NCI-H2081 treated with DMSO at 0.1 percent for 48 hours (cell line): ENCODE measurements at places on chromosomes 12 and 14.

DNA sequence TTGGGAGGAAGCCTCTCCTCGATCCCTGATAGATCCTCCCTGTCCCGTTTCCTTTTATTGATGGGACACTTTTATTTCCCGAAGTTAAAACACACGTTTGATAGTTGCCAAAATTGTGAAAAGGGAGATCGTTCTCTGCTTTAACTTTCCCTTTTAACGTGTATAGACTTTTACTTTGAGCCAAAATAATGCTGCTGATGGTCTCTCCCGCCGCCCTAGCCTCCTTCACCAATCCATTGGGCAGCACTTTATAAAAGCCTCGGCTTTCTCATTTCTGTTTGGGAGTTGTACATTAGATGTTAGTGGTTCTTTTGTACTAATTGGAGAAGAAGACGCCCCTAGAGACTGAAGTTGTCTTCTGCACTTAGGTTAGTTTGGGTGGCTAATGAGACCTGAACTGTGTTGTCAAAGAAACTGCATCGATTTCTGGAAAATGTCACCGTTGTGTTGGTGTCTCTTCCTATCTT, 1.4 kb downstream of the TMTC2 start:
- no peak for DNase-seq

DNA sequence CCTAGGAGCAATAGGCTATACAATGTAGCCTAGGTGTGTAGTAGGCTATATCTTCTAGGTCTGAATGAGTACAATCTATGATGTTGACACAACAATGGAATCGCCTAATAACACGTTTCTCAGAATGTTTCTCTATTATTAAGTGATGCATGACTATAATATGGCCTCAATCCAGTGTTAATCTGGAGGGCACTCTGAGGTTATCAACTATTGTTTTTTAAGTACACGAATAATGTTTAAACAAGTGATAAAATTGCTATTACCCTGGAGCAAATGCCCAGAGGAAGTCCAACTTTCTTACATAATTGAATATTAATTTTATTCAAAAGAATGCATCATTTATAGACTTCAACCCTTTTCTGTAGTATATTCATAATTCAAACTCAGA, 16.4 kb upstream of the CNIH1 start:
- DNase-seq, result no peak

DNA sequence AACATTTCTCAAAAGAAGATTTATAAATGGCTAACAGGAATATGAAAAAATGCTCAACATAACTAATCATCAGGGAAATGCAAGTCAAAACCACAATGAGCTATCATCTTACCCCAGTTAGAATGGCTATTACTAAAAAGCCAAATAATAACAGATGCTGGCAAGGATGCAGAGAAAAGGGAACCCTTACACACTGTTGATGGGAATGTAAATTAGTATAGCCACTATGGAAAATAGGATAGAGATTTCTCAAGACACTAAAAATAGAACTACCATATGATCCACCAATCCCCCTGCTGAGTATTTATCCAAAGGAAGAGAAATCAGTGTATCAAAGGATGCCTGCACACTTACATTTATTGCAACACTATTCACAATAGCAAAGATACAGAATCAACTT, 58.3 kb downstream of the GUCY2C start:
- DNase-seq, result no peak

DNA sequence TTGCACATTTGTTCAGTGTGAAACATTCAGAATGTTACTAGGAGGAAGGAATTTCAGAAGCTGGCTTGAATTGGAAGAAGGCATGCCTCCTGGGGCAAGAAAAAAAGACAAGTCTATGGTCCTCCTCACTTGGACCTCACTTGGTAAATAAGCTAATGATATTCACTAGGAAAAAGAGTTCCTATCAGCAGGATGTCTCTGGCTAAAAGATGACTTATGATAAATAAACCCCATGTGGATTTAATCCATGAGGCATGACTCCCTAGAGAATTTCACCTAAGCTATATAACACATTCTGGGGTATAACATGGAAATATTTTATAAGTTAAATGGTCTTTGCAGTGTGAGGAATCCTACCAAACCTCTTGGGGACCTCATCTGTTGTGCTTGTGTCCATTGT, 199.9 kb downstream of the LRIG3 start:
- no peak for DNase-seq

GRCh38 chr12:63822352-63822751, 22.1 kb upstream of the SRGAP1 start:
- DNase-seq, result no peak

- peak; percentile 98 for DNase-seq
These were observed 114.3 kb downstream of the NPAS3 start for GRCh38 chr14:33052943-33053342.

- no peak for DNase-seq
These were observed 47.7 kb downstream of the CYP46A1 start for GRCh38 chr14:99731547-99732435.

DNA sequence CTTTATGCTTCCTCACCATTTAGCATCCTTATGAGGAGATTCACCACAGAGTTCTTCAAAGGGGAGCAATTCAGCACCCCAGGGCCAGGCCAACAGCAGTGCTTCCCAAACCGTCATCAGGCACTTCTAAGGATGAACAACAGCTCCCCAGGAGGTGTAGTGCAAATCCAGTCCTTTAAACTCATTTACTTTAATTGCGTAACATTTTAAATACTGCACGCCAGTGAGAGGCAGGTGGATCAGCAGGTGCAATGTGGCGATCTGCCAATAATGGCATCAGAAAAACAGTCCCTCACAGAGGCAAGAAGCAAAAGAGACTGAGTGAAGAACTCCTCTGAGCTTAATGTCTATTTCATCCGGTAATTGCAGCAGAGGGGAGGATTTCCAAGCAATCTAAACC, 770.9 kb upstream of the FOXG1 start:
- DNase-seq, result peak; percentile 91

DNA sequence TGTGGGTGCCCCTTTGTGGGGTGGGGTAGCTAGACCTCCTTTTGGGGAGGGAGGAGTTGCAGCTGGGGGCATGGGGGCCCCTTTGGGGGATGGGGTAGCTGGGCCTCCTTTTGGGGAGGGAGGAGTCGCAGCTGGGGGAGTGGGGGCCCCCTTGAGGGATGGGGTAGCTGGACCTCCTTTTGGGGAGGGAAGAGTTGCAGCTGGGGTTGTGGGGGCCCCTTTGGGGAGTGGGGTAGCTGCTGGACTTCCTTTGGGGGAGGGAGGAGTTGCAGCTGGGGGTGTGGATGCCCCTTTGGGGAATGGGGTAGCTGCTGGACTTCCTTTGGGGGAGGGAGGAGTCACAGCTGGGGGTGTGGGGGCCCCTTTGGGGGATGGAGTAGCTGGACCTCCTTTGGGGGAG, 7.0 kb downstream of the NACA start:
- no peak for DNase-seq

- DNase-seq, result no peak
These were observed 5.6 kb downstream of the LRP1 start for GRCh38 chr12:57133916-57134315.

DNA sequence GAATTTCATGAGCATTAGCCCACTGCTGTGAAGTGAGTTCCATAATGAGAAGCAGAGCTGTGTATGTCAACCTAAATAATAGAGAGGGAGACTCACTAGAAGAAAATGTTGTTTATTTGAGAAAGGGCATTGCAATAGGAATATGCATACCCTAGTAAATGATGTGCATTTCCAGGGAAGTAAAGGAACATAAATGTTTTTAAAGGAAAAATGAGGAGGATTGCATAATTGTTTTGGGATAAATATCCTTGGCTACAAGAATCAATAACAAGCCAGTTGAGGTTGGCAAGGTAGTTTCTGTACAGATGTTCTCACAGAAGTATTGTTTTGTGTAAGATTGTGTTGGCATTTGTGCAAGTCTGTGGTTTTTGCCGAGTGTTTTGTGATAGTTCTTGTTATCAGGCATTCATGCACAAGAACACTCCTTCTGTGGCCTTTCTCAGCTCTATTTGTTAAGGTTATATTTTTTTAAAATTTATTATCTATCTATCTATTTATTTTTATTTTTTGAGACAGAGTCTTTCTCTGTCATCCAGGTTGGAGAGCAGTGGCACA, 47.1 kb downstream of the EMP1 start:
- no peak for DNase-seq

DNA sequence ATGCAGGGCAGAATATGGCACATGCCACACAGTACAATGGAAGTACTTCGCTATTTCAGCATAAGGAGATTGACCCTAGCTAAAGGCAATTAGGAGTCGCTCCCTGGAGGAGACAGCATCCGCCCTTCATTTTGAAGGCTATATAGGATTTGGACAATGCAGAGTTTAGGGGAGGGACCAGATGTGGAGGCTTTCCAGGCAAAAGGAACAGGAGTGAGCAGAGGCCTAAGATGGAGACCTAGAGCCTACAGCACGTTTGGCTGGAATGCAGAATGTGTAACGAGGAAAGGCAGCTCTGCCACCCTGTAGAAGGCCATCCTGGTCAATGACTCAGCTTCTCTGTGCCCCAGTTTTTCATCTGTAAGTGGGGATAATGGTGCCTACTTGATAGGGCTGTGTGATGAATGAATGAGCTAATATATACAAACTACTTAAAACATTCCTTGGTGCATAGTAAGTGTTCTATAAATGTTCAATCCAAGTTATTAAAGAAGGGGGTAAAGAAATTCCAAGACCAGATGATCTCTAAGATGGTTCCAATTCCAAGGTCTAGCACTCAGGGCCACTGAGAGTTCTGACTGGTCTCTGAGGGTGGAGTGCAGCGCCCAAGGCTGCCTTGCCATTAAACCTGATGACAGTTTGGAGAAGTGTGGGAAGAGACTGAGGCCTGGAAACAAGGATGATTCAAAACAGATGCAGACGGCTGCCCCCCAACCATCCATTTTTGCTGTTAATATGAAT, 54.3 kb upstream of the FRMD6 start:
- no peak for DNase-seq

- no peak for DNase-seq
These were observed 13.0 kb upstream of the OR6J1 start for GRCh38 chr14:22656945-22657731.

DNA sequence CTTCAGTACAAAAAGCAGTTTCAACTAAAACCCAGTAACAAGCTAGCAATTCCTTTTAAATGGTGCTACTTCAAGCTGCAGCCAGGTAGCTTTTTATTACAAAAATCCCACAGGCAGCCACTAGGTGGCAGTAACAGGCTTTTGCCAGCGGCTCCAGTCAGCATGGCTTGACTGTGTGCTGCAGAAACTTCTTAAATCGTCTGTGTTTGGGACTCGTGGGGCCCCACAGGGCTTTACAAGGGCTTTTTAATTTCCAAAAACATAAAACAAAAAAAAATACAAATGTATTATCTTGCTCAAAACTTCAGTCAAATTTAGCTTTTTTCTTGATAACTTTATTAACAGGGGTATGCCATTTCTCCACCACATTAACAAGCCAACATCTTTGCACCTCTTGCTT, 3.6 kb upstream of the CLEC4E start:
- DNase-seq, result no peak

DNA sequence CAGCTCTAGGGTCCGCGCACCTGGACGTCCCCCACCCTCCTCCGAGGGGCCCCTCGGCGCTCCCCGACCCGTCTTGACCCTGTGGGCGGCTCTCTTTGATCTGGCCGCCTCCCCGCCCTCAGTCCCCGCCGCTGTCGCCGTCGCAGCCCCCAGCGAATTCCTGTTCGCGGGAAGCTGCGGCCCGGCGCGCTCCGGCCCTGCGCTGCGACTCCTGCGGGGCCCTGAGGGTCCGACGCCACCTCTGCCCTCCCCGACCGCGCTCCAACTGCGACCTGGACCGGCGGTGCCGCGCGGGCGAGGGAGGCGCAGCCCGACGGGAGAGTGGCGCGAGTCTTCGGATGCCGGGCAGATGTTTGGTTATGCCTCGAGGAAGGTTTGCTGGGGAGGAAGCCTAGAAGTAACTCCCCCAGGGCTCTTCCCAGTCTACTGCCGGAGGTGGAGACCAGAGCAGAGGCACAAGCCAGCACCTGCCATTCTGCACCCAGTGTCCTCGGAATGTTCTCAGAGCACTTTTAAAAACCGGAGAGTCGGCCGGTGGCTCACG, 440 bp upstream of the ISM2 start:
- no peak for DNase-seq

- no peak for DNase-seq
These were observed 125.9 kb downstream of the ALX1 start for GRCh38 chr12:85405781-85406522.

DNA sequence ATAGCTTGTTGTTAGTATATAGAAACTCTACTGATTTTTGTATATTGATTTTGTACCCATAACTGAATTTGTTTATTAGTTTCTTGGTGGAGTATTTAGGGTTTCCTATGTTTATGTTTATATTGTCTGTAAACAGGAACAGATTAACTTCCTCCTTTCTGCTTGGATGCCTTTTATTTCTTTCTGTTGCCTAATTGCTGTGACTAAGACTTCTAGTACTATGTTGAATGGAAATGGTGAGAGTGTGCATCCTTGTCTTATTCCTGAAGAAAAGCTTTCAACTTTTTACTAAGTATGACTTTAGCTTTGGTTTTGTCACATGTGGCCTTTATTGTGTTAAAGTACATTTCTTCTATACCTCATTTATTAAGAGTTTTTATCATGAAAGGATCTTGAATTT, 20.9 kb downstream of the FBXW8 start:
- DNase-seq, result no peak
